Activated naive CD8-positive, alpha-beta T cell treated with anti-CD3 and anti-CD28 coated beads, Interleukin-2, amount 10 ng/mL, durations not matched to agents 7 days and 5 days (primary cell): ENCODE measurements at places on chromosomes 13 and 19.

- DNase-seq = no peak
These were observed 145.6 kb upstream of the KLHL1 start for GRCh38 chr13:70253834-70254233.

GRCh38 chr13:108895220-108895704, 265.9 kb downstream of the MYO16 start:
- DNase-seq = no peak

DNA sequence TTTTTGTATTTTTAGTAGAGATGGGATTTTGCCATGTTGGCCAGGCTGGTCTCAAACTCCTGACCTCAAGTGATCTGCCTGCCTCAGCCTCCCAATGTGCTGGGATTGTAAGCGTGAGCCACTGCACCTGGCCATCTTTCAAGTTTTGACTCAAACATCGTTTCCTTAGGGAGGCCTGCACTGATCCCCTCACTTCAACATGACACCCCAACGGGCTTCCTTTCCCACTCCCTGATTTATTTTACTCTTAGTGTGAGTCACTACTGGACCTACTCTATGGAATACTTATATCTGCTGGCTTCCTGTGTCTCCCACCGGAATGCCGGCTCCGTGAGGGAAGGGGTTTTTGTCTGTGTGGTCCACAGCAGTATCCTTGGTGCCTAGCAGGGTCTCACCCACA, 4.5 kb upstream of the ADAMTS10 start:
- no peak for DNase-seq

DNA sequence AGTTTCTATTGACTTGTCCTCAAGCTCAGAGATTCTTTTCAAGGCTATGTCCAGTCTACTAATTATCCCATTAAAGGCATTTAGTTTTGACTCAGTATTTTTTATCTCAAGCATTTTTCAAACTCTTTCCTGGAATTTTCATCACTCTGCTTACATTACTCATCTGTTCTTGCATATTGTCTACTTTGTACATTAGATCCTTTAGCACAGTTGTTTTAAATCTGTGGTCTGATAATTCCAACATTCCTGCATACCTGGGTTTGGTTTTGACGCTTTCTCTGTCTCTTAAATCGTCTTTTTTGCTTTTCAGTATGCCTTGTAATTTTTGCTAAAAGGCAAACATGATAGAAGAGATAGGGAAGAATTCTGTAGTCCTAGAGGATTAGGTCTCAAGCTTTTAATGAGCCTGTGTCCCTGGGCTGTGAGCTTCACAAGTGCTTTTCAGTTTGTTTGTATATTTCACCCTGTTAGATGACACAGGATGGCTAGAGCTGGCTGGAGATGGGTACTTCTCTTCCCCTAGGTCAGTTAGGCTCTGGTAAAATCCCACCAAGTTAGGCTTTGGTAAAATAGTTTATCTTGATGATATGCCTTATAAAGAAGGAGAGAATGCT, 46.1 kb upstream of the GPC6 start:
- DNase-seq = no peak

- DNase-seq = no peak
These were observed 2.9 kb upstream of the MTUS2 start for GRCh38 chr13:28817204-28817603.

GRCh38 chr13:26441476-26441875, 116.0 kb upstream of the WASF3 start:
- no peak for DNase-seq

DNA sequence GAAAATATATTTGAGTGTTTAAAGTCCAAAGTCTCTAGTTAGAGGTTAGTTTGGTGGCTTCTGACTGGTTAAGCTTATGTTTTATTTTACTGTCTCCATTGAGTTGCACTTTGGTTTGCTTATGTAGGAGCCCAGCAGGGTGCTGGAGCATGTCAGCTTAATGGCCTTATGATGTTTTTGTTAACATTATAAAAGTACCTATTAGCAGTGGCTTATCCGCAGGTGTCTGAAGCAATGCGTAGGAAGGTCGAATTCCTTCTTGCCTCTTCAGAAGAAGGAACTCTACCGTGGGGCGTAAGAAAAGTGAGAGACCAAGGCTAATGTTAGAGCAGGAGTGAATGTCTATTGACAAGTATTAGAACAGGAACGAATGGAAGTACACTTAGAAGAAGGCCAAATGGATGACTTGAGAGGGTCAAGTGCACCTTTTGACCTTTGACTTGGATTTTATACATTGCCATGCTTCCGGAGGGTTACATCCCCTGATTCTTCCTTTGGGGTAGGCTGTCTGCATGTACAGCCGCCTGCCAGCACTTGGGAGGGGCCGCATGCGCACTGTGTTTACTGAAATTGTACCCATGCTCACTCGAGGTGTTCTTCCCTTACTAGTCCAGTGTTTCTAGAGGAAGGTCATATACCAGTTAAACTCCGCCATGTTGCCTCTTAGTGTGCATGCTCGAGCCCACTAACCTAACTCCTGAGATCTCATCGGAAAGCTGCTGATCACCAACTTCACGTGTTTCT, 793.9 kb upstream of the PCDH9 start:
- no peak for DNase-seq

DNA sequence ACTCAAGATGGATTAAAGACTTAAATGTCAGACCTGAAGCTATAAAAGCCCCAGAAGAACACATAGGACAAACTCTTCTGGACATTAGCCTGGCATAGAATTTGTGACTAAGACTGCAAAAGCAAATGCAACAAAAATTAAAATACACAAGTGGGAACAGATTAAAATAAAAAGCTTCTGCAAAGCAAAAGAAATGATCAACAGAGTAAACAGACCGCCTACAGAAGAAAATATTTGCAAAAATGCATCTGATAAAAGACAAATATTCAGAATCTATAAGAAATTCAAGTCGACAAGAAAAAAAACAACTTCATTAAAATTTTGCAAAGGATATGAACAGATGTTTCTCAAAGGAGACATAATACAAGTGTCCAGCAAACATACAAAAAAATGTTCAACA, 537.8 kb downstream of the SLITRK1 start:
- no peak for DNase-seq

DNA sequence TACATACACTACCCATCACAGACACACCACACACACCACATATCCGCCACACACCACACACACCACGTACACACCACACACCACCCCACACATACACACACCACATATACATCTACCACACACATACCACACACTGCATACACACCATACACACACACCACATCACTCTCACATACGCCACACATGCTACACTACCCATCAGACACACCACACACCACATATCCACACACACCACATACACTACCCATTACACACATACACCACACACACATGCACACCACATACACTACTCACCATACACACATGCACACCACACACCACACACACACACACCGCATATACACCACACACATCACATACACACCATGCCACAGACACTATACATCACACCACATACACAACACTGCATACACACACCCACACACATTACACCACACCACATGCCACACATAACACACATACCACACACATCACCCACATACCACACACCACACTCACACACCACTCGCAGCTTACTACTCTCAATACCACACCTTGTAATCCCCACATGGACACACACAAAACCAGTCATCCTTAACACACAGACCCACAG, 9.5 kb downstream of the ERFL start:
- DNase-seq = no peak

- no peak for DNase-seq
These were observed 78.5 kb upstream of the NBEA start for GRCh38 chr13:34863360-34864135.

- no peak for DNase-seq
These were observed 10.8 kb upstream of the ILF3 start for GRCh38 chr19:10643172-10643967.

DNA sequence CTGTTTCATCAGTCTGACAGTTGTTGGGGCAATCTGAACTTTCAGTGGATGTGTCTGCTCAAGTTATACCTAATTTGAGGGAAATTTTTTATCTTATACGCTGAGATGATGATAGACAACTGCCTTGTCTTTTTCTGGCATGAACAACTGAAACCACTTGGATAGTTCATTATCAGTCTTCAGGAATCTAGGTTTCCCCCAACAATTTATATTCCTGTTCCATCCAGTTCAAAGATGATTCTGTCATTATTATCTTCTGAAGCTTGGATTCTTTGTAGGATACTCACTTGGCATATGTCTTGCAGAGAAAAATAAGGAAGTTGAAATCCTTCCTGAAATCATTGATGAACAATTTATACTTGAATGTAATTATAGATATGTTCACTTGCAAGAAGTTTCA, 193.7 kb downstream of the LMO7 start:
- DNase-seq = no peak
